Body of pancreas (tissue), 4 donors: ENCODE measurements at places on chromosomes 13 and 19.
A peak's percentile ranks its signal among the peaks of the same experiment; 100 is the strongest.

- no peak for DNase-seq
Measured at GRCh38 chr13:68176475-68176874, 946.3 kb upstream of the PCDH9 start.

GRCh38 chr13:30178976-30179375 lies 128.4 kb downstream of the KATNAL1 start:
- DNase-seq = no peak

DNA sequence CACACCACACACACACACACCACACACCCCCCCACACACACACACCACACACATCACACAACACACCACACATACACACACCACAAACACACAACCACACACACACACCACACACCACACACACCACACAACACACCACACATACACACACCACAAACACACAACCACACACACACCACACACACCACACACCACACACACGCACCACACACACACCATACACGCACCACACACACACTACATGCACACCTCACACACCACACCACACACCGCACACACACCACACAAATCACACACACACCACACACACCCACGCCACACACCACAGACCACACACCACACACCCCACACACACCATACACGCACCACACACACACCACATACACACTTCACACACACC lies 83.5 kb downstream of the ZNF557 start:
- no peak for DNase-seq

GRCh38 chr19:28148554-28148953 lies 1064.4 kb downstream of the UQCRFS1 start:
- no peak for DNase-seq

DNA sequence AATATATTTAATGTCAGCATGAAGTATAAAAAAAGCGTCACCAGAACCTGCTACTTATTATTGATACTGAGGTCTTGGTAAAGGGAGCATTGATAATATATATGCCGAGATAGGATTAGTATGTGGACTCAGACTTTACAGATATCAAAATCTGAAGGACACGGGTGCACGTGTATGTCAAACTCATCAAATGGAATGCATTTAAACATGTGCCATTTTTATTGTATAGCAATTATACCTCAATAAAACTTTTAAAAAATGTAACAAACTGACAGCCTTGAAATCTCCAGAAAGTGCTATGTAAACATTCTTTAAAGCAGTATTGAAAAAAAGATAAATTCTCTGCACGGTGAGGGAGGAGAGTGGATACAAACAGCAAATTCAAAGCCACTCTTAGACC lies 157.9 kb downstream of the RNF17 start:
- no peak for DNase-seq

DNA sequence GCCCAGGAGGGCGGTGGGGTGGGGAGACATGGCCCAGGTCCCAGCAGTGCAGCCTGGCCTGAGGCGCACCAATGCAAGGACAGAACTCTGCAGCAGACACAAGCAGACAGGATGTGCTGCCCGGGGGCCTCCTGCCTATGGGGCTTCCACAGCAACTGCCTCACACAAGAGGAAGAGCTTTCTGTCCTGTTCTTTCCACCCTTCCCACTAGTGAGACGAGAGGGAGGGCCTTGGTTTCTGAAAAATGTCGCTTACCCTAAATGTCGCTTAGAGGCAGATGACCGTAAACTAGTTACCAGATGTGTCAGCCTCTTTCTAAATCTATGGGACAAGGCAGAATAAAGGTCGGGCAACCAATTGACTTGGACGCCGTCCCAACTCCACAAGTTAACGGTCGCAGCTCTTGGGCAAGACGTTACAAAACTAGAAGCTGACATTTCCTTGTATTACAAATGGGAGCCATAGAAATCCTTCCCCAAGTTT lies at the start of gene LAIR1:
LAIR1 (minus strand) TSS at position 157 of the 483 bp plus-strand sequence; CDS start at position 30, 127 bp downstream.
- DNase-seq = no peak

DNA sequence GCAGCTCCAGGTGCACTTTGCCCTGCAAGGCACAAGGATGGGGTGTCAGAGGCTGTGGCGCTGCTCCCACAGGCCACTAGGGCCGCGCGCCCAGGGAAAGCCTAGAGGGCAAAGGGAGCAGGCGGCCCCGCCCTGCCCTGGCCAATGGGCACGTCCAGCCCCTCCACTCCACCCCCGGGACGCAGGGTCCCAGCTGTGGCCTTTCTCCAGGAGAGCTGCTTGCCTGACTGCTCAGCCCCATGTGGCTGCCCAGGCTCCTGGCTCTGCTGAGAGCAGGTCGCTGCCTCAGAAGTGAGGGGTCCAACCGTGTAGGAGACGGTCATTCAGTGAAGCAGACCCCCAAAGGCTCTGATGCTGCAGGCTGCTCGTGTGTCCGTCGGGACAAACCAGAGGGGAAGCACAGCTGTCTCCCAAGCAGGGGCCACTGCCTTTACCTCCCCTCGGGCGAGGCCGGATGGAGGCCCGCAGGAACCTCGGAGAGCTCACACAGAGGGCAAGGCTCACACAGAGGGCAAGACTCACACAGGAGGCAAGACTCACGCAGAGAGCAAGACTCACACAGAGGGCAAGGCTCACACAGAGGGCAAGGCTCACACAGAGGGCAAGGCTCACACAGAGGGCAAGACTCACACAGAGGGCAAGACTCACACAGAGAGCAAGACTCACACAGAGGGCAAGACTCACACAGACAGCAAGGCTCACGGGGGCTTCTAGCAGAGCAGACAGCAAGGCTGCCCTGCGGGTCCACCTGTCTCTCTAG lies 56.2 kb upstream of the C13orf46 start:
- no peak for DNase-seq

GRCh38 chr13:113724016-113724758 lies 34.8 kb upstream of the TMEM255B start:
- no peak for DNase-seq

DNA sequence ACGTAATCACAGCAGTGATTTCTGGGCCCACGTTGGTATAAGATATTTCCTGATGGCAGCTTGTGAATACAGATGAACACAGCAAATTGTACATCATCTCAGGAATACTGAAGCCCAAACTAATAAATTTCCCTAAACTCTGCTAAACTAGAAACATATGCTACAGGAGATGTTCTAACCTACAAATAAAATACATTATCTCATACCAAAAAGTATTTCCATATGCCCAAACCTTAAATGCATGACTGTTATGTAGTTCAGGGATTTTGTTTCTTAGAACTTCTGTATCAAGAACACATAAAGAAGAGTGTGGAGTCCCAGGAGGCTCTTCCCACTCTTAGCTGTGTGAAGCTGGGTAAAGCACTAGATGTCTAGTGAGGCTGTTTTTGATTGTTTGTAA lies 138.4 kb downstream of the RFC3 start:
- DNase-seq = no peak

DNA sequence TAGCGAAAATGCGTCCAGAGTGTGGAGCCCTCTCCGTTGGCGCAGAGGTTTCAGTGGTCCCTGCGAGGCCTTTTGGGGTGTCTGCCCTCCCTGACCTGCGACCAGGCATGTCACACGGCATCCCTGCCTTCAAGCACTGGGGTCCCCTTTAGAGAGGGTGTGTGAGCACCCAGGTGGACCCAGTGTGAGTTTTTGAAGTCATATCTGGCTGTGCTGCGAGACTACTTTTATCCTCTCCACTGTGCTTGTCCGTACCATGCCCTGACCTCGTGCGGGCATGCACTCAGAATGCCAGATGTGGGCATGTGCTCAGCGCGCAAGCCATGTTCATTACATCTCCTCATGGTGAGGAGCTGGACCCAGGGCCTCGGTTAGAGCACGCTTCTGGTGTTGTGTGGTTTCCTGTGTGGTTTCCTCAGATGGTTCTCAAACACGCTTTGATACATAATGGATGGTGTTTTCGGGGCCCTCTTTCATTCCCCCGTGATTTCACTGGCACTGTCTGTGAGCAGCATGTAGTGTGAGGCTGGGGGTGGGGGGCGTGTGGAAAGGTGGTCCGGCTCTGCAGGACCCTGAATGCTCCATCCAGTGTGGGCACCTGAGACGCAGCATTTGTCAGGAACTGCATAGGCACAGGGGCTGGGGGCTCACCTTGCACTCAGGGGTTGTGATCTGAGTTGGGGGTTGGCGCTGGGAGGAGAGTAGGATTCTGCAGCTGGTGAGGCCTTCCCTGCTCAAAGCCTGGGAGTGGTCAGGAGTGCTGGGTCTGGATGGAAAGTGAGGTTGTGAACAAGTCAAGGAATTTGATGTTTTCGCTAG lies 2.3 kb downstream of the TFDP1 start:
- no peak for DNase-seq

DNA sequence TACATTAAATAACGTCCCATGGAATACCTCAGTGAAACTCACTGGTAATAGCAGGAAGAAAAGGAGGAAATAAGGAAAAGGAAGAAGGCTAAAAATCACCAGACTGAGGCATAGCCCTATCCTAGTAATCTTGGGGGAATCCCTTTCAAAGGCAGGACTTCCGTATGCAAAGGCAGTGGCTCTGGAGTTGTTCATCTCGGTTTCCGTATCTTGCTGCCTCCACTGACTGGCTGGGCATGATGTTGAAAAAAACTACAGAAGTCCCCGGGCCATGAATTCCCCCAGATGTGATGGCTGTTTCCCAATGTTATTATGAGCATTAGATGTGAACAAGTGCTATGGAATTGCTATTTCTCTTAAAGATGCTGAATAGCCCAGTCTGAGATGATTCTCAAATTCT lies 5.5 kb downstream of the FPR2 start:
- no peak for DNase-seq

DNA sequence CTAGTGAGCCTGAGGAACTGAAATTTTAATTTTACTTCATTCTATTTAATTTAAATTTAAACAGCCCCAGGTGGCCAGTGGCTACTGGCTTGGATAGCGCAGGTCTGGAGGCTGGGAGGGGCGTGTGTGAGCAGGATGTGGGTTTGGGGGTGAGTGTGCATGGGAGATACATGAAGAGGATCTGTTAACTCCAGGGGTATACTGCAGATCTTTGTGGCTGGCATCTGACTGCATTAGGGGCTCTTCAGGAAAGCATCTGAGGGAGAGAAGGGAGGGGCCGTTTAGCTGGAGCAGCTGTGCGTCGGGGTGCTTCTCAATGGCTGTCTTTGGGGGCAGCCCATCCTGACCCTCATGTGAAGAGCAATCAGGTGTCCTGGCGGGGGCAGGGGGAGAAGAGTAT lies 6.8 kb downstream of the SHANK1 start:
- DNase-seq = no peak

DNA sequence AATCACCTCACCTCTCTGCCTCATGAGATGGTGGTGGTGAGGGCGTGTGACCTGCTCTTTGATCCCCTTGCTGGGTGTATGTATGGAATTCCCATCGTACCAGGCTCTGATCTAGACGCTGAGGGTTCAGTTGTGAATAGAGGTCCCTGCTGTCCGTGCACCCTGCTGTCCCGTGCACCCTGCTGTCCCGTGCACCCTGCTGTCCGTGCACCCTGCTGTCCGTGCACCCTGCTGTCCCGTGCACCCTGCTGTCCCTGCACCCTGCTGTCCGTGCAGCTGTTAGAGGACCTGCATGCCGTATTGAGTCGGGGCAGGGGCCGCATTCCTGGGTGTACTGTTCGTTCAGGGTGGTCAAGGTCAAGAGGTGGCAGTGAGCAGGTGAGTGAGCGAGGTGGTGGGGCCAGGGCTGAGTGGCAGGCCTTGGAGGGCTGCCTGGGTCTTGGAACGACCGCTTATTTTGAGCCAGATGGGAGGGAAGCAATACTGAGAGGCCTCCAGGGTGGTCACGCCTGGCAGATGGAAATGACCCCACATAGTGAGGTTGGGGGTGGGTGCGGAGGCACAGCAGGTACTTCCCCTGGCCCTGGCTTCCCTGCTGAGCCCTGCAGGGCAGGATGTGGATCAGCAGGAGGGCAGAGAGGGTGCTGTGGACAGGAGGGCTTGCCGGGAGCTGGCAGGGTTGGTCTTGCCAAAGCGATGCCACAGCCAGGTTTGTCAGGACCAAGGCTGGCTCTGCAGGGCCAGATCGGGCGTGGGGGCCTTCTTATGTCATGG lies 4.6 kb upstream of the EPN1 start:
- no peak for DNase-seq

- DNase-seq = no peak
Measured at GRCh38 chr19:18993115-18993514, 40.2 kb downstream of the SUGP2 start.

GRCh38 chr13:21053231-21053630 lies 8.2 kb downstream of the LATS2 start:
- no peak for DNase-seq

DNA sequence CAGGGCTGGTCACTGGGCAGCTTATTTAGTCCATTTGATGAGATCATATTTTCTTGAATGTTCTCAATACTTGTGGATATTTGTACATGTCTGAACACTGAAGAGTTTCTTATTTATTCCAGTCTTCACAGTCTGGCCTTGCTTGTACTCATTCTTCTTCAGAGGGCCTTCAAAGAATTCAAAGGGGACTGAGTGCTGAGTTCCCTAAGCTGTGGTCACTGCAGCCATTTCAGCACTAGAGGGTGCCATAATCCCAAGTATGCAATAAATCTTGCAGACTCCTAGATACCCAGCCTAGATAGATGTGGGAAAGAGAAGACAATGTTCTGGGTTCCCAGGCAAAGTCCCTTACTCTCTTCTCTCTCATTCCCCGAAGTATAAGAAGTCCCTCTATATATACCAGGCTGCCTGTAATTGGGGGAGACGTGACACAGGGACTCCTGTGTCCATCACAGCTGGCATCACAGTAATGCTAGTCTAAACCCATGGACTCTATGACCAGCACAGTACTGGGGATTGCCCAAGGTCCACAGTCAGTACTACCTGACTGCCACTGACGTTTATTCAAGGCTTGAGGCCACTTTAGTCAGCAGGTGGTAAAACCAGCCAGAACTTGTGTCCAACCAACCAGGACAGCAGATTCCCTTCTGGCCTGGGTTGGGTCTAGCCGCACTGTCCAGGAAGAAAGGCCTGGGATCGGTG lies 8.9 kb upstream of the VN1R1 start:
- DNase-seq = no peak

DNA sequence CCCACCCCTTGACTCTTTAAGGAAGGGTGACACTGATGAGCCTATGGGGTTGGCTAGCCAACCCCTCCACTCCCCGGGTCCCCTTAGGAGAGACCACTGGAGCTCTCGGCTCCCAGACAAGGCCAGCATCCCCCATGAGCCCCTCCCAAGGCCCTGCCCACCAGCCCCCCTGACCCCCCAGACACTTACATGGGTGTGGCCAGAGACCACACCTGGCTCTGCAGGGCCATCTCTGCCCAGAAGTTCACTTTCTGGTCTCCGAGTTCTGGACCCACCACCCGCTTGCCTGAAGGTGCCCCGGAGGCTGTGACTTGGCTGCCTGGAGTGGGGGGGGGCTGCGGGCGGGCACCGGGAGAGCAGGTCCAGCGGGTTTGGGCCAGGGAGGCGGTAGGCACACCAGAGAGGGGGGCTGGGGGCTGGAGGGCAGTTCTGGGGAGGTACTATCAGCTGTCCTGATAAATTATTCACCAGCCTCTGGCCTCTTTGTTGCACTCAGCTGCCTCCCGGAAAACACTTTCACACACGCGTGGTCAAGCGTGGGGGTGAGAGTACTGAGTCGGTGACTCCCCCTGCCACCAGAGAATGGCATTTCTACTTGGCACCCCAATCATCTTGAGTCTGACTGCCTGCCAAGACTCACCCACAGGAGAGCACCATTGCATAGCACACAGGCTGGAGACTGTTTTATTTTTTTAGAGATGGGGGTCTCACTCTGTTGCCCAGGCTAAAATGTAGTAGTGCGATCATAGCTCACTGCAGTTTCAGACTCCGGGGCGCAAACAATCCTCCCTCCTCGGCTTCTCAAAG lies at the start of gene PALM3:
PALM3 (minus strand) TSS at position 326 of the 807 bp plus-strand sequence; CDS start at position 230, 96 bp downstream.
- DNase-seq = peak; percentile 83

GRCh38 chr19:40190891-40191835 lies at the start of gene MAP3K10:
Gene MAP3K10, plus strand, starts transcription at chr19:40191426. Its CDS starts 606 bp downstream, at chr19:40192032.
- peak; percentile 71 for DNase-seq
